ENCODE measurements at places on chromosomes 2 and 18. TPM values are rescaled to one million over a fixed set of nuclear protein-coding genes. Genes with fewer than 3 reads are reported as not detected.

The TUBB8B gene
- 0.16 TPM for polyA plus RNA-seq

The MC4R gene
- polyA plus RNA-seq, result not detected

The CCL20 gene
- 8.4 TPM for polyA plus RNA-seq

The FAM161A gene
- polyA plus RNA-seq, result 2.2 TPM

The PLCD4 gene
- 4.3 TPM for polyA plus RNA-seq

The CSRNP3 gene
- polyA plus RNA-seq, result 0.55 TPM

The TRIM54 gene
- 0.18 TPM for polyA plus RNA-seq

The RNASEH1 gene
- 10.1 TPM for polyA plus RNA-seq

The SEH1L gene
- polyA plus RNA-seq, result 20.0 TPM

The LIMS3 gene
- polyA plus RNA-seq, result 0.26 TPM

The KCNG2 gene
- polyA plus RNA-seq, result 0.04 TPM

The NLRC4 gene
- polyA plus RNA-seq, result 0.12 TPM

The FBXO15 gene
- 0.41 TPM for polyA plus RNA-seq

The TDRD15 gene
- not detected for polyA plus RNA-seq

The MROH2A gene
- polyA plus RNA-seq, result 0.99 TPM

The NFATC1 gene
- polyA plus RNA-seq, result 1.9 TPM

The CDH2 gene
- 0.12 TPM for polyA plus RNA-seq

The UBR3 gene
- polyA plus RNA-seq, result 9.8 TPM

The CLEC4F gene
- polyA plus RNA-seq, result 0.14 TPM

The CGREF1 gene
- polyA plus RNA-seq, result 3.4 TPM

The PROC gene
- 0.19 TPM for polyA plus RNA-seq

The METTL8 gene
- 11.4 TPM for polyA plus RNA-seq

The C2orf68 gene
- polyA plus RNA-seq, result 13.8 TPM

The CFC1 gene
- not detected for polyA plus RNA-seq

The CROCC2 gene
- polyA plus RNA-seq, result 0.12 TPM

The EHD3 gene
- polyA plus RNA-seq, result 27.4 TPM

The DOK6 gene
- polyA plus RNA-seq, result 0.07 TPM

The RESP18 gene
- not detected for polyA plus RNA-seq

The PTPRN gene
- polyA plus RNA-seq, result 0.02 TPM

The KLHL30 gene
- 0.21 TPM for polyA plus RNA-seq

The SATB2 gene
- 0.57 TPM for polyA plus RNA-seq

The GBX2 gene
- polyA plus RNA-seq, result not detected

The MOGAT1 gene
- polyA plus RNA-seq, result 0.05 TPM

The GTF2A1L gene
- polyA plus RNA-seq, result 0.24 TPM

The DAPL1 gene
- polyA plus RNA-seq, result 475 TPM

The MERTK gene
- 2.5 TPM for polyA plus RNA-seq

The SLC66A2 gene
- polyA plus RNA-seq, result 57.7 TPM

The SESTD1 gene
- 3.0 TPM for polyA plus RNA-seq

The ZNF396 gene
- 0.65 TPM for polyA plus RNA-seq

The TNFRSF11A gene
- 2.2 TPM for polyA plus RNA-seq

The COLEC12 gene
- 1.2 TPM for polyA plus RNA-seq

The PMAIP1 gene
- polyA plus RNA-seq, result 7.4 TPM

The OXER1 gene
- 0.48 TPM for polyA plus RNA-seq

The B3GNT7 gene
- 1.6 TPM for polyA plus RNA-seq

The IL36G gene
- polyA plus RNA-seq, result 54.5 TPM

The ST6GAL2 gene
- polyA plus RNA-seq, result 1.1 TPM

The TWIST2 gene
- 5.2 TPM for polyA plus RNA-seq

The TRIM43 gene
- not detected for polyA plus RNA-seq

The CREG2 gene
- polyA plus RNA-seq, result not detected

The SERPINB11 gene
- 6.4 TPM for polyA plus RNA-seq

The PAIP2B gene
- 4.7 TPM for polyA plus RNA-seq

The FOXI3 gene
- polyA plus RNA-seq, result not detected

The M1AP gene
- polyA plus RNA-seq, result 0.10 TPM

The IL1RL1 gene
- 0.18 TPM for polyA plus RNA-seq

The ACMSD gene
- not detected for polyA plus RNA-seq

The STPG4 gene
- not detected for polyA plus RNA-seq

The FLACC1 gene
- polyA plus RNA-seq, result 0.59 TPM

The SH2D6 gene
- polyA plus RNA-seq, result 0.14 TPM

The KYNU gene
- 2.7 TPM for polyA plus RNA-seq
